A172 (cell line): ENCODE measurements at places on chromosomes 12 and 14. TPM values are rescaled to one million over a fixed set of nuclear protein-coding genes. Genes with fewer than 3 reads are reported as not detected.

- DNase-seq: no peak
These were observed 131.7 kb downstream of the MIPOL1 start for GRCh38 chr14:37329189-37330001.

- DNase-seq: no peak
These were observed 80.1 kb downstream of the STAB2 start for GRCh38 chr12:103667125-103667524.

GRCh38 chr12:93990832-93991803 is 157.3 kb upstream of the PLXNC1 start:
- DNase-seq: no peak

DNA sequence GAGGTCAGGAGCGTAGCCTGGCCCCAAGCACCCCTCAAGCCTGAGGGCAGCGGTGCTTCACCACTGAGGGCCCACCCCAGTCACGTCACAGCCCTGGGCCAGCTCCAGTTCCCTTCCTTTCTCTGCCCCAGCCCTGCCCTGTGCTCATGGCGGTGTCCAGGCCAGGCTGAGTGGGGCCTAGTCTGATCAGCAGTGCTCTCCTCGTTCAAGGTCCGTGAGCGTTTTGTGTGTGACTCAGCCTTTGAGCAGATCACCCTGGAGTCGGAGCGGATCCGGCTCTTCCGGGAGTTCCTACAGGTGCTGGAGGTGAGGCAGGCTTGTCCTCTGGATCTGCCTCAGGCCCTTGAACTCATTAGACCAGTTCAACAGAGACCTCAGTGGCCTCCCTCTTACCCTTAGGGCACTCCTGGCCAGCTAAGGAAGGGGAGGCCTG is 19.0 kb downstream of the PRPF40B start:
- no peak for DNase-seq

GRCh38 chr12:52156757-52157565 is 34.9 kb downstream of the KRT80 start:
- no peak for DNase-seq

DNA sequence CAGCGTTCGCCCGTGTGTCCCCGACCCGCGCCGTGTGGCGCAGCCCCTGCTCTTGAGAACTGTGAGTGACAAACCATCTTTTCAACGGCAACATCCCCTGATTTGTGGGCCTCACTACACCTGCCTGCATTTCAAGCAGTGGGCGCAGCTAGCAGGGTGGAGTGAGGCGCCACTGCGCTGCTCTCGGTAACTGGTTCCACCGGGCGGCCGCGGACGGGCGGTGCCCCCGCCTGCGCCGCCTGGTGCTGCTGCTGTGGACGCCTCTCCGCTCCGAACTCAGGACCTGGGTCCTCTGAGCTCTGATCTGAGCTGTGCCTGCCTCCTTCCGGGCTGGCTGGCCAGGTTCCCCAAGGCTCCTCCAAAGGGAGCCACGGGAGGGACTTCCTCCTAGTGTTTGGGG is 5.9 kb upstream of the DEGS2 start:
- DNase-seq: no peak

- peak; percentile 71 for DNase-seq
These were observed 41.3 kb downstream of the CCNK start for GRCh38 chr14:99522457-99522891.

GRCh38 chr12:75623631-75624154 is 112.3 kb upstream of the KRR1 start:
- peak; percentile 68 for DNase-seq

FSCB gene
- total RNA-seq: not detected in 2 replicates

- DNase-seq: no peak
These were observed 95.6 kb upstream of the NRXN3 start for GRCh38 chr14:78074561-78074960.

DNA sequence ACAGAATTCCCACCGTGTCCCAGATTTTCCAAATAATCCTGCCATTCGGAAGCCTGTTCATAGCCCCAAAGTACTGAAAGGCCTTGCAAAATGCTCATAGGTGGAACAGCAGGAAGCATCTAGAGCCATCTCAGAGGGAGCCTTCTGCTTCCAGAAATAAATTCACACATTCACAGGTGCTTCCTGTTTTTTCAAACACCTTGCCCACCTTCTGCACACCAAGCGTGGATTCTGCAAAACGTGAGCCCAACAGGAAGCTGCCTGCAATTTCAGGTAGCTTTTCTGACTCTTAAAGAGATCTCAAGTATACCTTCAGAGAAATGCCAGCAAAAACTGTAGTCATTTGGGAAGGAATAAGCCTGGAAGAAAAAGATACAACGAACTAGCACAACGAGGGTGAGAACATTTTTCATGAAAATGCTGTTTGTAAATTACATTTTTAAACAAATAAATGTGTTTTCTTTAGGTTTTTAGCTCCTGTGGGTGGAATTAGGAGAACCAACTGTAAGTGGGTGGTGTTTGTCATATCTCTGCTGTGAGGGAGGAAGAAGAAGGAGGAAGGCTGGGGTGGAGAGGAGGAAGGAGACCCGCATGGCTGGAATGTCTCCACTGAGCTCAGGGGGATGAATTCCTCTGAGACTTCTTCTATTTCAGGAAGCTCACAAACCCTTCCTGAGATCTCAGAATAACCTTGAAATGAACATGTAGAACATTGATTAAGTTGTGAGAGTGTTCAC is at the start of gene IFNG-AS1:
Gene IFNG-AS1, plus strand, starts transcription at position 264 of the 737 bp plus-strand sequence.
- no peak for DNase-seq

GRCh38 chr12:54882079-54882478 is 27.8 kb downstream of the MUCL1 start:
- no peak for DNase-seq

GRCh38 chr12:24584032-24584675 is 364.7 kb downstream of the BCAT1 start:
- no peak for DNase-seq

SOAT2 gene
- 0.17 TPM in 1 of 2 replicates, not detected in the other for total RNA-seq

DNA sequence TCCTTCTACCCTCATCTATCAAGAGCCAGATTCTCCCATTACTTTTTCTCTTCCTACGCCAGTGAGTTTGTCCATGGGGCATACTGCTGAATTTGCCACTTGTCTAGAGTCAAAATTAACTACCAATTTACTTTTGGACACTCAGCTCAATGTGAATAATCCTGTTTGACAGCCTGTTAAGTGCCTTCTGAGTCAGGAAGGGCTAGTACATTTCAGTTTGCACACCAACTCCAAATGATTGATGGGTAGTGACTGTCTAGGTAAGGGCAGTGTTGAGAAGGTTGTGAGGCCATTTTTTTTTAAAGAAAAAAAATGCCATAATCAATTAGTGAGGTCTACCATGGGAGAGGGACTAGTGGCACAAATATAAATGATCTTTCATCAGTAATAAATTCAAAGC is 21.8 kb upstream of the TRIM9 start:
- DNase-seq: no peak

DNA sequence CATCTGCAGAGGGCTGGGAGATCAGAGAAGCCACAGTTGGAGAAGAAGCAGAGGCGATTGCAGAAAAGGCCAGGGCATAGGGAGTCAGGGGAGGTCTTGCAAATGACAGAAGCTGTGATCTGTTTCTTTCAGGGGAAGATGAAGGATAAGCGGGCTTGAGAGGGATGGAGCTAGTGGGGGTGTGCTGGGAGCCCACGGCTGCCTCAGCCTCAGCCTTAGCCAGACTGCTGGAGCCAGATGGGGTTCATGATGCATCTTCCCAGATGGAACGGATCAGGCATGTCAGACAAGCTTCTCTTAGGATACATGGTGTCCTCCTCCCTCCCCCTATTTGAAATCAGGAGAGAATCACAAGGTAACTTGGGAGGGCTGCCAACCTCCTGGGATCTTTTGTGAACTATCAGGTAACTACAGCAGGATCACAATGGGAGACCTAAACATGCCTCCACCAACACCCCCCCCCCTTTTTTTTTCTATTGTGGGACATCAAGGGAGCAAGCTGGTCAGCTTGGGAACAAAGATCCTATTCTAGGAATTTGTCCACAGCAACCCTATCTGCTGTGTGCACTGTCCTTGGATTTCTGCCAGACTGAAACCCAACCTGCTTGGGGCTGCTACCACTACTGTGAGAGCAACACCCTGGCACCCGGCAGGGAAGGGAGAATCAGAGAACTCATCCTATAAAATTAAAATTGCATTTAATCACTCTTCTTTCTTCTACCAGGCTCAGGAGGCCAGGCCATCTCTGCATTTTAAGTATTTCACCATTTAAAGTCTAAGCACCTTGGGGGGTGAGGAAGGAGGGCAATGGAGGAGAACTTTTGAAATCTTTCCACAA is 10.7 kb upstream of the ATP2A2 start:
- DNase-seq: peak; percentile 32

TBC1D30 gene
- 0.26 and 1.6 TPM in 2 replicates for total RNA-seq

DNA sequence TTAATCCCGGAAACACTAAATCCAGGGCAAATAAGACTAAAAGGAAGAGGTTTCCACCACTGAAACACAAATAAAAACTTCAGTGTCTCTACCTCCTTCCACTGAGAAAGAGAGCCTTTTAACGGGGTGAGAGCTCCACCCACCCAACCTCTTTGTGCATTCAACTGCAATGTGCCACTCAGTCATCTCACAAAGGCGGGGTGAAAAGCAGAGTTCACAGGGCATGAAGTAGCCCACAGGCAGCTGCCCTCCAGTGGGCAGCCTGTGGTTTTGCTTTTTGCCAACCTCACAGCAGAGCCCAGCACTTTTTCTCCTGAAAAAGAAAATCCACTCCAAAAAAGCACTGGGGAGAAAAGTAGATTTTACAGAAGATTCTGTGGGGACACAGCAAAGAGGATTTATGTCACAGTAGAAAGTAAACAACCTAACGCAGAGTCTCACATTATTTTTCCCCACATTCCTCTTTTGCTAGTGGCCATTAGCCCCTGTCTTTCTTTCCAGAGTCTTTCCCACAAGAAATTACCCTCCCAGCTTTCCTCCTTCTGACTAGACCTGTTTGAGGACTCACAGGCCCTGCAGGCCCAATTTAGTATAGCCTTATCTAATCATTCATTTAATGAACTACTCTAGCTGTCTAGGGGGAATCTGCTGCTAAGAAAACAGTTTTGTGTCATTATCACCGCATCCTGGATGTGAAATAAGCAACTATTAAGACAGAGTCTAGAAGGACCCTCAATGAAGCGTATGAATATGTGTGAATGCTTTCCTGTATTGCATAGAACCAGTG is 753.8 kb upstream of the FOXG1 start:
- DNase-seq: no peak

GRCh38 chr14:29097476-29097875 is 330.9 kb downstream of the FOXG1 start:
- DNase-seq: no peak

DNA sequence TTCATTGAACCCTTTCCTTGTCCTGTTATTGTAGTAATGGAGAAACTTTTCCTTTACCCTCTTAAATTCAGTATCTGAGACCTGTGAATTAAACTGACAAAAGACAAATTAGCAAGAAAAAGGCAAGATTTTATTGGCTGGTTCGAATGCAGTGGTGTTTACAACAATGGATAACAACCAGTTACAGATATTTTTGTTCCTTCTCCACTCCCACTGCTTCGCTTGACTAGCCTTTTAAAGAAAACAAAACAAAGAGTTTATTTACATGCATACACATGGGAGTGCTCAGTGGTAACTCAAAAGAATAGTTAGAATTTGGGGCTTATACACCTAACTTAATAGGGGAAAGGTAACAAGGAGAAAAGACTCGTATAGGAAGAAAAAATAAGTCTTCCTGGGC is 37.0 kb upstream of the HECTD1 start:
- no peak for DNase-seq

DNA sequence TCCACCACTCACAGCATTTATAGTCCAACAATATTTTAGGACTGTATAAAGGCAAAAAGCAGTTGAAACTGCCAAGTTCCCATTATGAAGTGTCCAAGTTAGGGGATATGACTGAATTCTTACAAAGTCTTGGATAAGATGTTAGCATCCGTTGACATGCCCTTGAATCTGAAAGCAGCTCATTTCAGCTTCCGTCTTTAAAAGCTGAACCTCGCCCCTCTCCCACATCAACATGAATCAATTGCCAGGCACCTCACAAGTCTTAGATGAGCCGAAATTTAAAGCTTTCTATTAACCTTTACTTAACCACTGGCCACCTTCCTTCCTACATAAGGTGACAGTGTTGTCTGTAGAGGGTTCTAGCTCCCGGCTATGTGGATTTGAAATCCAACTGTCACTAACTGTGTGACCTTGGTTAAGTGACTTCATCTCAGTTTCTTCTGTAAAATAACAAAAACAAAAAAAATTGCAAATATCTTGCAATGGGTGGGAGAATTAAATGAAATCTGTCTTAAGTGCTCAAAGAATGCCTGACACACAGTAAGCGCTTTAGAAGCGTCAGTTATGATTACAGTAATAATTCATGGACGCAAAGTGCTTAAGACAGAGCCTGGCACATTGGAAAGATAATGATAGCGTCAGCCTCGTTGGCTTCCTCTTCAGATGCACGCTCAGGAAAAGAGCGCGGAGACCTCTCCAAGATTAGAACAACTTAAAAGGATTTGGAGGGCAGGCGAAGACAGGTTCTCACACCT is 1.2 kb downstream of the PPP1CC start:
- no peak for DNase-seq

GRCh38 chr14:20712904-20713303 is 24.3 kb downstream of the ANG start:
- no peak for DNase-seq
